ENCODE measurements at places on chromosomes 6 and 20. TPM values are rescaled to one million over a fixed set of nuclear protein-coding genes. Genes with fewer than 3 reads are reported as not detected.

- DNase-seq: no peak
Observed at GRCh38 chr6:151376440-151376839, 14.9 kb downstream of the ZBTB2 start.

GRCh38 chr20:6974838-6975237, 207.4 kb downstream of the BMP2 start:
- no peak for DNase-seq

DNA sequence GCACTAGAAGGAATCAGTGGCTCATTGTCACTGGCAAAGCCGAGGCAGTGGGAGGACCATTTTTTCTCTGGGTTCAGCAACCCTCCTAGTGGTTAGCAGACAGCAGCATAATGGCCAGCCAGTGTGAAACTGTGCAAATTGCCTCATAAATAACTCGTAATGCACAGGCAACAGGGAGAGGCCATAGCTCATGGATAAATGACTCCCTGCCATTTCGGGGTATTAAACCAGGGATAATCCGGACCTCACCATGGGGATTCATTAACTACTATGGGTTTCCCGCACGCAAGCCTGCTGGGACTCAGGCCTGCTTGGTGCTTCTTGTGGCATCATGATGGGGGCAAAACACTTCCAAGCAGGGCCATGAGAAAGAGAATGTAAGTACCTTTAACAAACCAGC, 158.2 kb upstream of the CHD6 start:
- no peak for DNase-seq

GRCh38 chr6:144939921-144940320, 654.8 kb downstream of the UTRN start:
- no peak for DNase-seq

The RCAN2 gene
- 2.2 TPM for total RNA-seq

DNA sequence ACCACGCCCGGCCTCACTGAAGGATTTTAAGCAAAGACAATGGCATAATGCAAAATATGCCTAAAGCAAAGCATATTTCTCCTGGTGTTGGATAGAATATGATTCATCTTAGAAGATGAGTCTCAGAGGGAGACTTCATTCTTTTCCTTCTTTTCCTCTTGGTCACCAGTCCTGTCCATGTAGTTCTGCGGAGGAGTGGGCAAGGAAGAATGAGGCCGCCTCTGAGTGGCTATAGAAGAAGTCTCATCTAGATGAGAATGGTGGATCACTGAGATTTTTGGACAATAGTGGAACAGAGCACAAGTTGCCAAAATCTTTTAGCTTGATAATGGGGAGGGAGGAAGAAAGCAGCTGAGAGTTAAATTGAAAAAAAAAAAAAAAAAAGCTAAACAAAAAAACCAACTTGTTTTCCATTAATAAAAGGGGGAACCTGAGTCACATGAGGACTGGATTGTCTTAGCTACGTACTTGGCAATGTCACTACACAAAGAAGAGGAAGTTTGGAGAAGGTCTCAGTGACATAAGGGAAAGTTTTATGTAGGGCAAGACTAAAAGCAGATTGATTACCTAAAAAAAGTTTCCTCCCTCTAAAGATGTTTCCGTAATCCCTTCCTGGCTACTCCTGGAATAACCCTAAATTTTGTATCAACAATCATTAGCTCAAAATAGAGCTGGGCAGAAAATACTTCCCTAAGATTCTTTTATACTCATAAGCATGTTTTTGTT, 6.0 kb downstream of the CD83 start:
- DNase-seq: no peak

The FAM83B gene
- total RNA-seq: 22.2 TPM

DNA sequence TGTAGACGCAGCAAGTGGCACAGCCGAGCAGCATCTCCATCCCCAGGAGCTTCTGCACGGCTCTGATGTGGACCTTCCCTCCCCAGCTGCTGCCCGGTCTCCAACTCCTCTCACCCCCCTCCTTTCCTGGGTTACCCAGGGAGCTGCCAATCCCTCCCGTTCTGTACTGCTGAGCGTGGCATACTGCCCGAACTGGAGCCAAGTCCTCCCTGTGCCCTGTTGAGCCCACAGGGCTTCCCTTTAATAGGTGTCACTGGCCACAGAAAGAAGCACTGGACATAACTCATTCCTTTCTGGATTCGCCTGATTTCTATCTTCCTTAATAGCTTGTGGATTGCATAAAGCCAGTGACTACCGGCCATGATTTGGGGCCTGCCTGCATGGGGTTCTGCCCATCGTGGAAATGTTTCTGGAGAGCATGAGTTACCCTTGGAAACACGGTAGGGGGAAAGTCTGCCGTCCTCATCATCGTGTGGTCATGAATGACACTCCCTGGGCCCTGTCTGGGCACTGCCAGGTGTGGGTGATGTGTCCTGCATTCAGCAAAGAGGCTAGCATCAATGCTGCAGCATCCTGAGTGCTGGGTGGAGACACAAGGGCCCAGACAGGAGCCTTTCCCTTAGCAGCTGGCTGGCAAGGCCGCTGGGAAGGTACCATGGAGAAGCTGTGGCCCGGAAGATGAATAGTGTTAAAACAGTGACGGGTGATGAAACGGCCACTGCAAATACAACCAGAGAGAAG, 189.7 kb downstream of the SYNDIG1 start:
- no peak for DNase-seq

DNA sequence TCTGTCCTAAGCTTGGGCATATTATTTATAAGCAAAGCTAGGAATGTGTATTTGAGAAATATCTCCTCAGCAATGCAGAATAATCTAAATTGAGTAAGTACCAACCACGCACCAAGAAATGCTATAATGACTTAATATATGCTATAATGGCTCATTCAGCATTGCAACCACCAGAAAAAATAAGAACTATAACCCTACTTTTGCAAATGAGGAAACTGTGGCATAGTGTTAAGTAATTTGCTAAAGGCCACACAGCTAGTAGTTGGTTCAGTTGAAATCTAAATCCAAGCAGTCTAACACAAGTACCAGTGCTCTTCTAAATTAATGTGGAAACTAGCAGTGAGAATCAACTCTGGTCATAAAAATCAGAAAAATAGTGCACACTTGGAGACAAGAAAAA, 35.7 kb downstream of the HBS1L start:
- no peak for DNase-seq

GRCh38 chr20:64102647-64103354, 4.6 kb downstream of the NPBWR2 start:
- no peak for DNase-seq

GRCh38 chr20:32501709-32502108, 83.4 kb downstream of the NOL4L start:
- no peak for DNase-seq

The HM13 gene
- 378 TPM for total RNA-seq

The NMBR gene
- total RNA-seq: not detected

The ULBP1 gene
- total RNA-seq: 2.5 TPM

- DNase-seq: no peak
Observed at GRCh38 chr6:160167604-160168399, 46.2 kb downstream of the SLC22A1 start.

All from Calu3 (cell line).